ENCODE measurements at places on chromosomes 1 and 21.

DNA sequence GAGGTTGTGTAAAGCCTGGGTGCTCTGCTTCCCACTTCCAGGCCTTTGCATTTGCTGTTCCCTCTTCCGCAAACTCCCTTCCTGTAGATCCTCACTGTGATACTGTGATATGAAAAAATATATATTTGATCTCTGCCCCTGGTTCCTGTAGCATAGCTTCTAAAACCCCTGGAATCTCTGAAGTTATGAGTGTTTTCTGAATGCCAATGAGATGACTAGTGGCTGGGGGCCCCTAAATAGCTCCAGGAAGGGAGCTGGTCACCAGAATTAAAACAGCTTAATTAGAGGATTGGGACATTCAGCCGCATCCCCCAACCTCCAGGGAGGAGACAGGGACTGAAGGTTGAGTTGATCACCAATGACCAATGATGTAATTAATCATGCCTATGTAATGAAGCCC, 21.9 kb downstream of the DUSP10 start:
- no peak for DNase-seq

DNA sequence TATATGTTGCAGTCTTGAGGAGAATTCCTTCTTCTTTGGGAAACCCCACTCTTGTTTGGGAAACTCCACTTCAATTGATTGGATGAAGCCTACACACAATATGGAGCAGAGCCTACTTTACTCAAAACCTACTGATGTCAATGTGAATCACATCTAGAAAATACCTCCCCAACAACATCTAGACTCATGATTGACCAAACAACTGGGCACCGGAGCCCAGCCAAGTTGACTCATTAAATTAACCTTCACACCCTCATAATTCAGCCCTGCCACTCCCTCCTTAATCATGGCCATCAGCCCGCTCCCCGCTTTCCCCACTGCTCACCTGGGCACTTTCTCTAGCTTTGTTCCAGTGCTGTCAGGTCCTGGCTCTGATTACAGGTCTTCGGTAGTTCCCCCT, 208.1 kb upstream of the MAP1LC3C start:
- DNase-seq = no peak

- no peak for DNase-seq
These were observed 54.6 kb upstream of the BOLA1 start for GRCh38 chr1:149844650-149845255.

DNA sequence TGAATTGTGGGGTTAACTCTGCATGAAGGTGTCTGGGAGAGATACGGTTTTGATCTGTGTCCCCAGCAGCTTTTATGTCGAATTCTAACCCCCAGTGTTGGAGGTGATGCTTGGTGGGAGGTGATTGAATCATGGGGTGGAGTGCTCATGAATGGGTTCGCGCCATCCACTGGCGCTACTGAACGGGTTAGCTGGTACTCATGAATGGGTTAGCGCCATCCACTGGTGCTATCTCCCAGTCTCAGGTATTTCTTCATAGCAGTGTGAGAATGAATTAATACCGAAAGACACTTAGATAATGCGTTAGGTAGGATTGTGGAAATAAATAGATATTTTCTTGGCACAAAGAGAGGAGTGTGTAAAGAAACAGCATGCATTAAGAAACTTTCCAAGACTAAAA, 32.9 kb upstream of the CLDN8 start:
- DNase-seq = no peak

- DNase-seq = no peak
These were observed 445.3 kb upstream of the LRRC7 start for GRCh38 chr1:69122373-69122772.

DNA sequence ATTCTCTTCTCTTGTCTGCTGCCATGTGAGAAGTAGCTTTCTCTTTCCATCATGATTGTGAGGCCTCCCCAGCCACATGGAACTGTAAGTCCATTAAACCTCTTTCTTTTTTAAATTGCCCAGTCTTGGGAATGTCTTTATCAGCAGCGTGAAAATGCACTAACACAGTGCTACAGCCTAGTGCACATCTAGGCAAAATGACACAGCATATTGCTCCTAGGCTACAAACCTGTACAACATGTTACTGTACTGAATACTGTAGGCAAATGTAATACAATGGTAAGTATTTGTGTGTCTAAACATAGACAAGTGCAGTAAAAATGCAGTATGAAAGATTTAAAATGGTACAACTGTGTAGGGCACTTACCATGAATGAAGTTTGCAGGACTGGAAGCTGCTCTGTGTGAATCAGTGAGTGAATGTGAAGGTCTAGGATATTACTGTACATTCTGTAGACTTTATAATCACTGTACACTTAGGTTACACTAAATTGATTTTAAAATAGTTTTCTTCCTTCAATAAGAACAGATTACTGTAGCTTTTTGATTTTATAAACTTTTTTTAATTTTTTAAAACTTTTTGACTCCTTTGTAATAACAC, 69.4 kb downstream of the RGS21 start:
- no peak for DNase-seq

All from stimulated activated CD4-positive, alpha-beta T cell treated with anti-CD3 and anti-CD28 coated beads, Interleukin-1b, Interleukin-23, amount 100 ng/mL, for 1 hour (primary cell).